NCI-H1105 treated with DMSO at 0.1 percent for 48 hours (cell line): ENCODE measurements at places on chromosomes 4 and X.

DNA sequence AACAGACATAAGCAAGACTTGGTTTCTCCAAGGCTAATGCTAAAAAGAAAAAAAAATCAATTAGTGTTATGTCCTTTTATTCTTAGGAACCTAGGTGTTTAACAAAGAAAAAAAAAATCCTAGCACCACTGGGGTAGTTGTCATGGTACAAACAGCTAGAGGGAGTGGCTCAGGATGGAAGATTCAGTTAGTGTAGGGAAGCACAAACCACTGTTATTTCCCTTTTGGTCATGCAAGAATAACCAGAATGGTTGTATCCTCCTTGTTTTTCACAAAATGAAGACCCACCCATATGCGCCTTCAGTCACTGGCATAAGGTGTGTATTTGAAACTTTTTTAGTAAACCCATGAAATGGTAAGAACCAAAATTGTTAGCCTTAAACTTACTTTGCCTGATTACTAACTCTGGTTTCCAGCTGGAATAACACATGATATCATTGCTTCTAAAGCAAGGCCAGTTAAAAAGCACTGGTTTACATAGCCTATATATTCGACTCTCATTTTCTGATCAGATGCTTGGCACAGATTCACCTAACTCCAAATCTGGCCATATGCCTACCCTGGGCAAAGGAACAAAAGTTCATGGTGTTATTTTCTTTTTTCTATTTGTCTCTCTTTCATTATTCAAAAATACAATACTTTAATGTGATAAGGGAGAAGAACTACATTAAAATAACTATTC, 132.6 kb downstream of the SCFD2 start:
- no peak for DNase-seq

- no peak for DNase-seq
Observed at GRCh38 chr4:8707045-8707781, 114.6 kb downstream of the CPZ start.

- no peak for DNase-seq
Observed at GRCh38 chr4:36568575-36568974, 287.2 kb downstream of the DTHD1 start.

- DNase-seq = no peak
Observed at GRCh38 chrX:32744921-32745320, 466.4 kb downstream of the DMD start.

DNA sequence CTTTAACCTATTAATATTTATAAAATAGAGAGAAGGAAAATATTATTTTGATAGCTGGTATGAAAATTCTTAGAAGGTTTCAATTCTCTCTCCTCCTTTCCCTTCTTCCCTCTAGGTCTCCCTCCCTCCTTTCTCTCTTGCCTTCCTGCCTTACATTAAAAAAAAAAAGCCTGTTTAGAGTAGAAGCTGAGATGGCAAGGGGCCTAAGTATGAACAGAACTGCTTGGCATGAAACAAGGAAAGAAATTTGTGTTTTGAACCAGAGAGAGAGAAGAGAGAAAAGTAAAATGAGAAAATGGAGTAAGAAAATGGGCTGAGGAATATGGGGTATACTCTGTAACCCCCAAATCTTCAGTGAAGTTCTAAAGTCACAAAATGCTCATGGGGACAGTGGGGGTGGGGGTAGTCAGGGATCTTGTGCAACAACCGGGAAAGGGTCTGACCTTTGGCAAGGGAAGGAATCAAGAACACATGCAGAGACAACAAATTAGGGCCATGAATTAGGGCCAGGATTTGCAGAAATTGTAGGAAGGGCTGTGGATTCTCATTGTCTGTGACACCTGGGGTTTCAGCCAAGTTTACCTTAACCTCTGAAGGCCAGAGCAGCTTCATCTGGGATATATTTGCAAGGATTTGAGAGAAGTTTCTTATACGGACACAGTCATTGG, 30.6 kb downstream of the SUPT20HL2 start:
- DNase-seq = no peak

GRCh38 chr4:11427121-11427996, 1.3 kb downstream of the HS3ST1 start:
- no peak for DNase-seq

- peak; percentile 29 for DNase-seq
Observed at GRCh38 chrX:17634542-17635207, 102.6 kb upstream of the SCML1 start.

DNA sequence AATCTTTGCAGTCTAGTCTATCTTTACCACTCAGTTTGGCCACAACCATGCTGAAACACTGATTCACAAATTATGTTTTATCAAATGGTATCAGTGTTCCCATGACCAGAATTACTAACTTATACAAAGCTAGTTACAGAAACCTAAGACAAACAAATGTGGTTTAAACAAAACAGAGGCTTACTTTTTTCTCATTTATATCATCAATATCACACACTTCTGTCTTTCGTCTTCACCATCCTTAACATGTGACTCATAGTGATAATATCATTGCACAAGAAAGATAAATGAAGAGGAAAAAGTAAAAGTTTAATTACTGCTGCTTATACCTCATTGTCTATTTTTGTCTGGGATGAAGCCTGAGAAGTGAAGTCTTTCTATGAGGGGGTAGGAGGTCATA, 406.6 kb downstream of the PCDH10 start:
- DNase-seq = no peak

GRCh38 chrX:154354516-154354915, 19.9 kb downstream of the FLNA start:
- DNase-seq = no peak

GRCh38 chrX:119417842-119418241, 18.7 kb downstream of the SLC25A43 start:
- no peak for DNase-seq

- DNase-seq = no peak
Observed at GRCh38 chr4:157291071-157291470, 70.5 kb downstream of the GRIA2 start.

DNA sequence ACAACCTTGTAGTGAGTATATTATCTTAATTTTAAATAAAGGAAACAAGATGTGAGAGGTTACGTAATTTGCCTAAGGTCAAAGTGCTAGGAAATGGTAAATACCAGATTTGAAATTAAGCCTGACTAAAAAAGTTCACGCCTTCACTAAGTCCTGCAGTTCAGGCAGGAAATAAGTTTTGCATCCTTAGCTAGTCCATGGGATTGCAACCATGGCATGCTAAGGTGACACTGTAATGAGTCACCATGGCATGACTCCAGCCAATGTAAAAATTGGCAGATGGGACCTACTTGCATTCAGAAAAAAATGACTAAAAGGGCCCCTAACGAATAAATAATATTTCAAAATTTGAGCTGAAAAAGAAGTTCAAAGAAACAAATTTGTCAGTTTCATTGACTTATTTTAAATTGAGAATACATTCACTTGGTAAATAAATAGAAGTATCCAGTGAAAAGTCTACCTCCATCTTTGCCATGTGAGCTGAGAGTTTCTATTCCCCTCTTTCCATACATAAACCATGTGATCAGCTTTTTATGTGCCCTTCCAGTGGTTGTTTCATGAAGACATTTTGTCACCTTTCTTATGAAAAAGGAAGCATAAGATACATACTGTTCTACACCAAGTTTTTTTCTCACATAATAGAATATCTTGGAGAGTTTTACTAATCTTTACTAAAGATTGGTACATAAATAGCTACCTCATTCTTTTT, 72.4 kb downstream of the ANKRD50 start:
- DNase-seq = no peak
